ENCODE measurements at places on chromosomes 13 and 19. TPM values are rescaled to one million over a fixed set of nuclear protein-coding genes. Genes with fewer than 3 reads are reported as not detected.

The POP4 gene
- 78.9 TPM for total RNA-seq

The PTGIR gene
- total RNA-seq: not detected

The ZNF836 gene
- 6.3 TPM for total RNA-seq

The SMIM24 gene
- total RNA-seq: not detected

The PPP5C gene
- 39.9 TPM for total RNA-seq

The ATP4B gene
- total RNA-seq: not detected

The CEACAM6 gene
- 17.5 TPM for total RNA-seq

The LRP3 gene
- total RNA-seq: 17.3 TPM

The RASAL3 gene
- not detected for total RNA-seq

The NLRP9 gene
- total RNA-seq: not detected

The CLN5 gene
- 28.6 TPM for total RNA-seq

The MIA gene
- 0.24 TPM for total RNA-seq

The DCAF15 gene
- total RNA-seq: 4.0 TPM

The GFY gene
- not detected for total RNA-seq

The NKPD1 gene
- 0.96 TPM for total RNA-seq

The CEBPA gene
- 16.1 TPM for total RNA-seq

The TTC9B gene
- total RNA-seq: not detected

The FUT2 gene
- 6.0 TPM for total RNA-seq

The ZNF296 gene
- 0.48 TPM for total RNA-seq

The VSIG10L gene
- 1.4 TPM for total RNA-seq

The PLIN4 gene
- 8.7 TPM for total RNA-seq

The LYPD4 gene
- total RNA-seq: not detected

The NR2F6 gene
- total RNA-seq: 97.4 TPM

The ENOX1 gene
- total RNA-seq: 0.48 TPM

The ZNF331 gene
- total RNA-seq: 7.0 TPM

The SULT2A1 gene
- total RNA-seq: not detected

The CCDC169 gene
- total RNA-seq: 0.24 TPM

The KLK4 gene
- total RNA-seq: not detected

The CYP4F8 gene
- total RNA-seq: not detected

The IFI30 gene
- 39.5 TPM for total RNA-seq

The ZNF835 gene
- 0.21 TPM for total RNA-seq
